ENCODE measurements at places on chromosomes 6 and 20. TPM values are rescaled to one million over a fixed set of nuclear protein-coding genes. Genes with fewer than 3 reads are reported as not detected.

DNA sequence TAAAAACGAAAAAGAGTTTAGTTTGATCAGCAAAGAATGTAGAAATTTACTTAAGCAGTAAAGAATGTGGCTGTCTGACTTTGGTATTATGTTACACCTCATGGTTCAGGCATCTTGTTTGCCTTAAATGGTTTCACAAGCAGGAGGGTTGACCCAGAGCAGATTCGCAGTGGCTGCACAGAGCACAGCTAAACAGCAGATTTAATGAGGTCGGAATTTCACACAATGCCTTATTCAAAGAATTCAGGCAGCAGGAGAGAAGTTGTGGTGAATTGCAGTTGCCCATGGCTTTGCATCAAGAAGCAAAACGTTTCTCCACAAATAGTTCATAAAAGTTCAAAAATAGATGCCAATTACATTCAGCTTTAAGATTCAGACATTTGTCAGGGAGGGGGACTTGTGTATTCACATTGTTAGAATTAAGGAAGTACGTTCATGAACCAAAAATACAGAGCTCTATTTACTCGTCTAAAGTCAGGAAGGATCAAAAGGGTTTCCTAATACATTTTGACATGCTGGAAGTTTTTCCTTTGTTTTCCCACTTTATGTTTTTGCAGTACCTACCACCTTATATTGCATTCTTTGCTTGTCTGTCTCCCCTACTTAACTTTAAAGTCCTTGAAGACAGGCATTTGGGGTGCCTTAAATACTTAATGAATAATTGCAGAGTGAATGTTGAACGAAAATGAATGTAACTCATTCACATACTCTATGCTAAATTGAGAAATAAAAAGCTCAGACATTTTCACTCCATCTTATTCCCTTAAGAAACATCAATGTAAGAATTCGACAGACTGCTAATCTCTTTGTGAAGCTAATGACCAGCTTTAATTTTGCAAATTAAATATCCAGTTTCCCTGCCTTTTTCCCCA is 1163.6 kb upstream of the CITED2 start:
- DNase-seq = no peak

BTN1A1 gene
- polyA plus RNA-seq = not detected

SCUBE3 gene
- polyA plus RNA-seq = 2.0 TPM

RGL2 gene
- polyA plus RNA-seq = 59.4 TPM

DNA sequence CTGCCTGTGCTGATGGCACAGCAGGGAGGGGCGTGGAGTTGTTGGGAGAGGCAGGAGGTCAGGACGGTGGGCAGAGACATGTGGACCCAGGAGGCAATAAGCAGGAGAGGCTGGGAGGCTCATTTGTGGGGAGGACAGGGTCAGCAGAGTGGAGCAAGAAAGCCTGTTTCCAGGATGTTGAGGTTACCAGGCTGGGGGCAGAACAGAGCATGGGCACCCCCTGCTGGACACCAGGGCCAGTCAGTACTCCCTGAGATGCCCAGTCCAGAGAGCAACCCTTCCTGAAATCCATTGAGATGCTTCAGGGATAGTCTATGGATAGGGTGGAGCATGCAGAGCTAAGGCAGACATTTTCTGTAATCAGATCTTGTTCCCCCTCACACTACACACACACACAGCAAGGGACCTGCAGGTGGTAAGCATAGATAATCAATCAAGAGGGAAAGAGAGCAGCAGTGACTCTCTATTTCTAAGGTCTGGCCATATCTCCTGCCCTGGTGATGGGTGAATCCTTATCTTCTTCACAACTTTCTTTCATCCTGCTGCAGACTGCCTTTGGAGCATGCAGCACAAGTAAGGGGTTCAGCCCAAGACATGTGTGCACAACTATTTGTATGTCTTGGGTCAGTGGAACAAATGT is 41.7 kb downstream of the MOCS1 start:
- DNase-seq = peak; percentile 85

GRCh38 chr20:40173872-40174271 is 515.2 kb downstream of the MAFB start:
- no peak for DNase-seq

DNA sequence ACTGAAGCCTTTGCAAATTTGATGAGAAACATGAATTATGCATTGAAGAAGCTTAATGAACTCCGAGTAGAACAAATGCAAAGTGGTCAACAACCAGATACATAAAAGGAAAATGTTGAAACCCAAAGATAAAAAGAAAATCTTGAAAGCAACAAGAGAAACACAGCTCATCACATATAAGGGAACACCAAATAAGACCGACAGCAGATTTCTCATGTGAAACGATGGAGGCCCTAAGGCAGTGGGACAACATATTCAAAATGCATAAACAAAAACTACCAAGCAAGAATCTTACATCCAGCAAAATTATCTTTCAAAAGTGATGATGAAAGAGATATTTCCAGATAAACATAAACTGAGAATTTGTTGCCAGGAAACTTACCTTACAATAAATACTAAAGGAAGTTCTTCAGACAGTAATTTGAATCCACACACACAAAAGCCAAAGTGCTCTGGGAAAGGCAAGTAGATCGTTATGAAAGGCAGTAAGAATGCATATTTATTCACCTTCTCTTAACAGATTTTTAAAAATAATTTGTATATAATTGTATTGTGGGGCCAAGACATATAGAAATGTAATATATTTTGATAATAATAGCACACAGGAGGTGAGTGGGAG is 22.5 kb downstream of the SLC52A3 start:
- no peak for DNase-seq

SYCP2 gene
- 0.76 TPM for polyA plus RNA-seq

DNA sequence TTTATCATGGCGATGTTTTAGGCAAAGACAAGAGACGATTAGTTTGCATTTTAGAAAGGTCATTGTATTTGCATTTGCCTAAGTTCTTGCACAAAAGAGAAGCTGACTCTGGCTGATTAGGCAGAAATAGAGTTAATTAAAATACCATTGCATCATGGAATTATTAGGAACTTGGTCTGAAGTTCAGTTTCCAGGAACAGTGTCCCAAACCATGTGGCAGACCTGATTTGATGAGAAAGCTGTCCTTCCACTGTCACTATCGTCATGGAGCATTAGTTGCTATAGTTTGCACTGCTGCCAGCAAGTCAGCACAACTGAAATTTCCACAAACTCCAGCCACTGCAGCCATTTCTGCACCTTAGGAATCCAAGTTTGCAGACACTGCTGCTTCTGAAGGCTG is 24.3 kb upstream of the MCUR1 start:
- no peak for DNase-seq

VGLL2 gene
- 0.02 TPM for polyA plus RNA-seq

RBM12 gene
- 56.7 TPM for polyA plus RNA-seq

GRCh38 chr6:25498505-25498904 is 153.5 kb upstream of the SCGN start:
- DNase-seq = no peak

DNA sequence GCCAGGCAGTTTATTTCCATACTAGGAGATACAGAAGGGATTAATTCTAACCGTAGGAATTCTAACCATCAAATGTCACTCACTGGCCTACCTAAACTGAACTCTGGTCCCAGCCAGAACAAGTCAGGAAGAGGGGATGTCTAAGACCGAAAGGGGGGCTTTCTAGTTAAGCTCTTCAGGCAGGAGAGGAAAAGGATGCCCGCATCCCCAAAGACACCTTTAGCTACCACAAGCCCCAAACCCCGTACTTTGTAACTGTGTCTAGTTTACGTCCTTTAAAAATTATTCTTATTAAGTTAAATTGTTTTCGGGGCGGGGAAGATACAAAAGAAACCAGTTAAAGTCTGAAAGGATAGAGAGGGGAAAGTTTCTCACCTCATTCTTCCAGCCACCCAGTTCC is 1.2 kb upstream of the ZNF76 start:
- no peak for DNase-seq

GRCh38 chr20:53873230-53873604 is 197.2 kb downstream of the BCAS1 start:
- no peak for DNase-seq

DNA sequence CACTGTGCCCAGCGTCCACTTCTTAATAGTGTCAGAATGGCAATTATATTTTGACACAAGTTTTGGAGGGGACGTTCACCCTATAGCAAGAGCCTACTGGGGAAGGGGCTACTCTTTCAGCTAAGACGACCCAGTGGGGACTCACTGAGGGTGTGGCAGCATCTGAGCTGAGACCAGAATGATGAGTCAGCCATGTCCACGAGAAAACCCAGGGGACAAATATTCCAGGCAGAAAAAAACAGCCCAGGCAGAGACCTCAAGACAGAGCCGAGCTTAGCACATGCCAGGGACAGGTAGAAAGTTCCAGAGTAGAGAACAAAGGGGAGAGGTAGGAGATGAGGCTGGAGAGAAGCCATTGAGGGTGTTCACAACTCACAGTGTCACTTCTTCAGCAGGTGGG is 11.2 kb downstream of the CNBD2 start:
- DNase-seq = no peak

- DNase-seq = no peak
Measured at GRCh38 chr6:114203460-114203859, 139.4 kb downstream of the HS3ST5 start.

DNA sequence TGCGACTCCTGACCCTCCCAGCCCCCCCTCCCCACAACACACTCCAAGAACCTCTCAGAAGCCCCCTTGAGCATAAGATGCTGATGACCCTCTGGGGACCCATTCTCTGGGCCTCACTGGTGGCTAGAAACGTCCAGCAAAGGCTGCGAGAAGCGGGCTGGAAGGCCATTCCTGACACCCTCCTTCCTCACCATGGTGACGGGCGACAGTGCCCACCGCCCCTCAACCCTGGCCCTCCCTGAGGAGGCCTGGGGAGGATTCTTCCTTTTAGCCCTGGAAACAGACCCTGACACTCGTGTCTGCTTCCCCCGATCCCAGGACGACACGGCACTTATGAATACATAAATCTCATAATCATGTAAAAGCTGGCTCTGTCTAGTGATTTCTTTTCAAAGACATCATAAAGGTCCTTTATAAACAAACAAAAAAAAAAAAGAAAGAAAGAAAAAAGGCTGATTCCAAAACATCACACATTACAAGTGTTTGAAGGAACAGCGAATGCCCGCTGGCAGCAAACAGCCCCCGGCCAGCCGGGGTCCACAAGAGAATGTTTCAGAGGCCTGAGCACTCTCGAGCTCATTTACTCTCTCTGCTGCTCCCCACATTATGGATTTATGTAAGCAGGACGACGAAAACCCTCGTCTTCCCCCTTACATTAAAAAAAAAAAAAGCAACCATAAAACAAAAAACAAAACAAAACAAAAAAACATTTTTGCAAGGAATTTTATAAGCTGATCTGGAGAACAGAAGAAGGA is 40.7 kb downstream of the PREX1 start:
- DNase-seq = no peak

DNA sequence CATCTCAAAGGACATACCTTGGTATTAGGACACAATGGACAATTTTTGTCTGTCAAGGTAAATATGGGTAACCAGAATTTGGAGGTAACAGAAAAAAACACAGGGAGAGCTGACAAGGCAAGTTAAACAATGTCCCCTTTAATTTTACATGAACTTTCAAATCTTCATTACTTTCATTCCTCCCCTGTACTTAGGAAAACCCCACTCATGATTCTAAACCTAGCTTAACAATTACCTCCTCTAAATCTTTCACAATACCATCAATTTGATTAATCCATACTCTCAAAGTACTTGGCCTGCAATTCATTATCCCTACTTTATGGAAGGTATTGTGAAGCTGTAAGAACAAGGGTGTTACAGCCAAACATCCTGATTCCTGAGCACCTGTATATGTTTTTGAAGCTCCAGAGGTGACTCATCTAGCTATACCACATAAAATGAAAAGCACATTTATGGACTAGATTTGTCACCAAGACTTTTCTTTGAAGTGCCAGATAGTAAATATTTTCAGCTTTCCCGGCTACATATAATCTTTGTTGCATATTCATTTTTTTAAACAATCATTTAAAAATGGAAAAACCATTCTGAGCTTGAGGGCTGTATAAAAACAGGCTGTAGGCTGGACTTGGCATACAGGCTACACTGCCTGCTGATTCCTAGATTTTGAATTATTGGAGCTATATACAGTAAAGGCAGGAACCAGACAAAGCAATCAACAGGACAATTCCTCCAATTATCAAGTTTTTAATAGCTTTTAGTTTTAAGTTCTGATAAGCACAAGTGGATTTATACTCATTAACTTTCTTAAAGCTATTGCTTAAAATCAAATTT is 22.9 kb downstream of the DEK start:
- no peak for DNase-seq

DNA sequence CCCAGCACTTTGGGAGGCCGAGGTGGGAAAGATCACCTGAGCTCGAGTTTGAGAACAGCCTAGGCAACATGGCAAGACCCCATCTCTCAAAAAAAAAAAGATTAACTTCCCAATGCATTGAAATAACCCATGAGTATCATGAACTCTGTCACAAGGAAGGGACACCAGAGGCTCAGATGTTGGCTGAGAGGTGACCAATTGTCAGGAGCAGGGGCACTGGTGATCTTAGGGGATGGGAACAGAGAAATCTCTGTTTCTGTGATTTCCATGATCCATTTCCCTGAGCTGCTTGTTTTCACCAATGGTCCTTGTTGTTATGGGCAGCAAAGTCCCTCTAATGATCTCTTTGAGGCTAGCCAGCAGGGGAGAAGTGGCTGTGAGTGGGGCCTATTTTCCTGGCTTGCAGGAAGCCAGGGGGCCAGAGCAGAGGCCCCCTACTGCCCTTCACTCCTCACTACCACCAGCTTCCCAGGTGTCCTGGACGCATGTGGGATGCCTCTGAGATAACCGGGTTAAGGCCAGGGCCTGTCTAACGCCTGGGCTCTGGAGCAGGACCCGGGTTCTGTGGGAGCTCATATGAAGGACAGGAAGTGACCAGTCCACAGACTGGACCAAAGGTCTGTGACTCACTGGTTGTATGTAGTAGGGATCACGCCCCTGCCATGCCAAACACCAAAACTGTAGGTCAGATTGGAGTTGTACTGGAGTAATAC is 54.4 kb downstream of the PCNA start:
- DNase-seq = no peak

CLDN20 gene
- not detected for polyA plus RNA-seq

GRCh38 chr20:38196592-38196991 is 31.5 kb upstream of the TGM2 start:
- DNase-seq = no peak

DNA sequence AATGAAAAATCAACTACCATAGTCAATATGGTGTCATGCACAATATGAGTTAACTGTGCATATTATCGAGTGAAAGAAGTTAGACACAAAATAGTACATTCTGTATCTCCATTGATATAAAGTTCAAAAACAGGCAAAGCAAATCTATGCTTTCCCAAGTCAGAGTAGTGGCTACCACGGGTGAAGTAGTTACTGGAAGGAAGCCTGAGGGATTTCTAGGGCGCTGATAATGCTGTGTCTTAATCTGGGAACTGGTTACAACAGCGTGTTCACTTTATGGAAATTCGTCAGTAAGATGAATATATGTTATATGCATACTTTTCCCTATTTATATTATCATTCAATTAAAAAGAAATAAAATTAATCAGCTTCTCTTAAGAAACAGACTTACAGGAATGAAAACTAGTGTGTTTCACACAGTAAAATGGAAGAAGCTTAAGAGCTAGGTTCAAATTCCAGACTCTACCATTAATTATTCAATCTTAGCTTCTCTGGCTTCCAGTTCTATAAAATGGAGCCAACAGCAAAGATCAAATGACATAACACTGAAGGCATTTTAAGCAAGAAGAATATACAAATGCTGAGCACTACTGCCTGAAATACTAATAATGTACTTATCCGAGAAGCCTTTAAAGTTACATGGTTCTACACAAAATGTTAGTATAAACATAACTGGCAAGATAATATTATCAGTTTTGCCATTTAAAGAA is 19.2 kb downstream of the BACH2 start:
- no peak for DNase-seq

Measured in SK-N-SH (cell line).